ENCODE measurements at places on chromosomes 4 and X.

- no peak for DNase-seq
Measured at GRCh38 chr4:183008492-183008891, 90.6 kb upstream of the WWC2 start.

- DNase-seq = no peak
Measured at GRCh38 chr4:160826339-160826679, 1337.5 kb downstream of the FSTL5 start.

DNA sequence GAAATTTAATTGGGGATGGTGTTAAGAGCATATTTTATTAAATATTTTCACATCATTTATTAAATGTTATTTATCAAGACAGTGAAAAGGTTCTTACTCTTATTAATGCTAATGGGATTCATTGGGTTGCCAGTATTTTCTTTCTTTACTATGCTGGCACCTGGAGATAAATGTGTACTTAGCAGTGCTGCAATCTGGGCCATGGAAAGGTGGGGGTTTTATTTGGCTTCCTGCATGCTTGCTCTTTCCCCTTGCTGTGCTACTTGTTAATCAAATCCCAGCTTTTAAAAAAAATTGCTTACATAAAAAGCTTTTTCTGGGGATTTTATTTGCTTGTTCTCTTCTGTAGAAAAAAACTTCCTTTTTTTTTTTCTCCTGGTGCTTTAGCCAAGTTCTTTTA is 48.3 kb downstream of the ZAR1 start:
- no peak for DNase-seq

- DNase-seq = no peak
Measured at GRCh38 chr4:118235566-118236120, 117.2 kb downstream of the PRSS12 start.

DNA sequence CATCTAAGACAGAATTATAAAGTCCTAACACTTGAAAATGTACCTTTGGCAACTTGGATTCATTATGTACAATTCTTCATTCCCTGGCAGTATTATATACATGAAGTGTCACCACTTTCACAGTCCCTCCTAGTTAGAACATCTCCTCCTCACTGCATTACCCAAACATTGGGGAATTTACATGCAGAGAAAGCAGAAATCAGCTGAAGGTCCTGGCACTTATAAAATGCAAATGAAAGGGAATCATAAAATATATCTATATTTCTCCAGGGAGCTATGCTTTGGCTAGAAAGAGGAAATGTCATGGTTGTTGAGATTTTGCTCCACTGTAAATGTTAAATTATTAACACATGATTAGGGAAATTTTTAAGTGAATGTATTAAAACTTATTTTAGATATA is 835.6 kb upstream of the SLIT2 start:
- DNase-seq = no peak

- DNase-seq = no peak
Measured at GRCh38 chr4:16037901-16038300, 45.9 kb downstream of the PROM1 start.

DNA sequence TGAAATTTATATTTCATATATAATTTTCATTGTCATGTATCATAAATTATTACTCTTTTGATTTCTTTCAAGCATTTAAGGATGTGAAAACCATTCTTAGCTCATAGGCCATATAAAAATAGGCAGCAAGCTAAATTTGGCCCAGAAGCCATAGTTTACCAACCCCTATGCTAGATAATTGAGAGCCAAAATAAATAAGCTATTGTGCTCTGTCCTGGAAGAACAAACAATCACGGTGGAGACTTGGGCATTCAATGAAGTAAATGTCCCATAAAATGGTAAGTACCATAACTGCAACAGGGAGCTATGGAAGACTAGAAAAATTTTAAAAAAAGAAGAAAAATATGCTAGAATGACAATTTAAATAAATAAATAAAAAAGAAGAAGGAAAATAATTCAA is 60.9 kb upstream of the PACRGL start:
- DNase-seq = no peak

GRCh38 chrX:88613338-88613737 is 133.7 kb upstream of the CPXCR1 start:
- DNase-seq = no peak
